ENCODE measurements at places on chromosomes 16 and 17. TPM values are rescaled to one million over a fixed set of nuclear protein-coding genes. Genes with fewer than 3 reads are reported as not detected.
A peak's percentile ranks its signal among the peaks of the same experiment; 100 is the strongest.

DNA sequence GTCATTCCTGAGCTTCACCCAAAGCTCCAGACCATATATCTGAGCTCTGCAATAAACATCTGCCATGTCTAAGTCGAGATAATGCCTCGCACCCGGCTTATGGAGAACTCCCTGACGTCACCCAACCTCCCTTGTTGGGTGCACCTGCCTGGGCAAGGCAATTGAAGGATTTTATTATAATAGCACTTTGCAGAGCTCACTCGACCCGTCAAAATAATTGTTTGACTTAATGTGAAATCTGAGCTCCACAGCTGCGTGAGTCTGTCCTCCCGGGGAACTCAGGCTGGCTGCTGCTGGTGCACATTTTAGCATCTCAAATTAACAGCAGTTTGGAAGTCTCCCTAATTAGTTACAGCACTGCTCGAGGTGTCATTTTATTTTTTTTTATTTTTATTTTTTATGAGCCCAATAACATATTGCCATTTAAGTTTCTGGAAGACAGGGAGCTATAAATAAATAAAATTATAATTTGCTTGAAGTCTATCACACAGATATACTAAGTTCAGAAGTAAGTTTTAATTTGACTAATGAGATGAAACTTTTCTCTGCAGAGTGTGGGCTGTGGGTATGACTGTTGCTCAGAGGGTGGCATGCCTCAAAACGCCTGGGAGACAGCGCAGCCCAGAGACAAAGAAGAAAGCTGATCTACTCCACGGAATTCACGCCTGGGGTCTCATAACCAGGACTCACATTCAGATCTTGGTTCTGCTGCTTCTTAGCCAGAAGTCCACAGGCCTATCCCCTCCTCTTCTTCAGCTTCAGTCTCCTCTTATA is 401.4 kb upstream of the C16orf82 start:
- no peak for DNase-seq

GRCh38 chr16:50627419-50627818 is 53.7 kb downstream of the SNX20 start:
- DNase-seq, result peak; percentile 71

GRCh38 chr16:80025236-80025635 is 424.7 kb upstream of the MAF start:
- peak; percentile 55 for DNase-seq

- DNase-seq, result peak; percentile 88
Observed at GRCh38 chr16:77579351-77579891, 142.9 kb upstream of the NUDT7 start.

DNA sequence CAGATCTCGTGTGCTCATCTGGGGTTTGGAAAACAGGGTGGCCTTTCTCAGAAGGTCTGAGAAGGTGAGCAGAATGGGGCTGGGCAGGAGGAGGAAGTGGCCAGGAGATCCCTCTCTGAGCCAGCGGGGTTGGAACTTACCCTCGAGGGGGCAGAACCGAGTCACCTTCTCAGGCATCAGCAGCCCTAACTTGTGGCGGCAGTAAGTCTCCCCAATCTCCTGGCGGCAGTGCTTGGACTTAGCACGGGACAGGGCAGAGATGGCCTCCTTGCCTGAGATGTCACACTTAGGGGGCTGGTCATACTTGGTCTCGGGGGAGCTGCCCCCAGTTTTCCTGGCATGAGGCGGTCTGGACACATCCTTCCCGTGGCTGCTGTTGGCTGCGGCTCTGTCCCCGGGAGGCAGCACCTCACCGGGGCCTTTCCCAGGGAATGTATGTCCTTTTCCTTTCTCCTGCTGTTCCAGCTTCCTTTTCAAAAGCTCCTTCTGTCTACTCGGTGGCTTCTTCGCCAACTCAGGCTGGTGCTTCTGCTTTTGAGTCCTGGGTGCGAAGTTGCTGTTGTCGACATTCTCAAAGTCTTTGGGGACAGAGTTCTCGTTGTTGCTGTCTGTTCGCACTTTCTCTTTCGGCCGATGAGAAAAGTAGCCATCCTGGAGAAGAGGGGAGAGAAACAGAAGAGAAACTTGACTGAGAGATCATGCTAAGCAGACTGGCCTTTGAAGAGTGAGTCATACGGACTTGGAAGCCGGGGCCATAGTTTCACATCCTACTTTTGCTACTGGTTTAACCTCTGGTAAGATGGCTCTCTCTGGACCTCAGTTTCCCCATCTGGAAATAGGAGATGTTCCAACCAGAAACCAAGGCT is 211.7 kb downstream of the XYLT1 start:
- DNase-seq, result no peak

DNA sequence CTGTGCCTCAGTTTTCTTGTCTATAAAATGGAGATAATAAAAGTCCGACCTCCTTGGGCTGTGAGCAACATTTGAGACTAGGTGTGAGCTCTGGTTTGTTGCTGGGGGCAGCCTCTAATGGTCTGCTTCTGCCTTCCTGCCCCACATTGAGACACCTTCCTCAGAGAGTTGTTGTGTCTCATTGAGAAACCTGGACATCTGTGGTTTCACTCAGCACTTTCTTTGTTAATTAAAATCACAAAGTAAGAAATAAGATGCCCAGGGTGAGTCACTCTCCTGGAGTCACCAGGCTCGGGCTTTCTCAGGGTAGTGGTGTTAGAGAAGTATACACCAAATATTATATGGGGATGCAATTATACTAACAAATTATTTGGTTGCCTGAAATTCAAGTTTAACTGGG is 389.2 kb upstream of the SALL1 start:
- no peak for DNase-seq

DNA sequence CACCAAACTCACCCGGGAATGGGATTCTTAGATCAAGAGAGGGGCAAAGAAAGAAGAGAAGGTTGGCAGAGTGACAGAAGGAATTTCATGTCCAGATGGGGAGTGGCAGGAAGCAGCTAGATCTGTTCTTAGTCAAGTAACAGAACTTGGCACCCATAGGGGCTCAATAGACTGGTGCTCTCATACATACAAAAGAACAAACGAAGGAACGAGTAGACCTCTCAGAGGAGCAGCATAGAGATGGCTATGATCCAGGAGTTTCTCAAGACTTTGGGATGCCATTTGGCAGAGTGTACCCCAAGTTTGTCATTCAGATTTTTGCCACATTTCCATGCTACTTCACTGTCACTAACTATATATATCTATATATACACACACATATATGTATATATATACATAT is 47.9 kb downstream of the GINS3 start:
- no peak for DNase-seq

GRCh38 chr17:34243364-34244320 is 11.4 kb upstream of the CCL2 start:
- DNase-seq, result no peak

DNA sequence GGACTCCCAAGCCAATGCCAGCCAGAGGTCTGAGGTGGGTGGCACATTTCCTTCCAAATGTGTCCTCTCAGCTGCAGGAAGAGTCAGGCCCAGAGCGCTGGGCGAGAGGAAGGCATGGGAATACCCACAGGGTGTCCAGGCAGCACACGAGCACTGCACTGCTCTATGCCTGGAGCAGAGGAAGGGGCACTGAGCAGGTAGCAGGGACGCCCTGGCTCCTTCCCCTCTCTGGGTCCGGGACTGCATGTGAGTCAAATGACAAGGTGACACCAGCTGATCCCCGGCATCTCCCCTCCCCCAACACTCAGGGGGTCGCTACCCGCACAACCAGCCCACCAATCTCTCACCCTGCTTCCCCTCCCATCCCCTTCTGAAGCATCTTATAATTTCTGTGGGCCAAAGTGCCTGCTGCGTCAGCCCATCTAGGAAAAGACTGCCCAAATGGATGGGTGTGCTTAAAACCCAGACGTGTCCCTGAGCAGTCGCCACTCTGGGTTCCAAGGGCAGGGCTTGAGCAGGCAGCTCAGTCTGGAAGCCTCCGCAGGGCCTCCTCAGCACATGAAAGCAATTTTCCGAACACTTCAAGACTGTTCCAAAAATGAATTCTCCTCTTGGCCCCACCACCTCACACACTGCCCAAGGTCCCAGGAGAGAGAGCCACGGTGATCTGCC is 12.0 kb upstream of the BCAR1 start:
- no peak for DNase-seq

- peak; percentile 50 for DNase-seq
Observed at GRCh38 chr17:75844530-75845057, 390 bp upstream of the UNC13D start.

GRCh38 chr17:43911904-43912303 is 4.6 kb upstream of the MPP2 start:
- no peak for DNase-seq

SDK2 gene
- 7.2 TPM for total RNA-seq

SGCA gene
- 5.0 TPM for total RNA-seq

TMEM114 gene
- not detected for total RNA-seq

RTN4RL1 gene
- total RNA-seq, result 7.3 TPM

CDK5R1 gene
- 2.2 TPM for total RNA-seq

CCL16 gene
- not detected for total RNA-seq

All from lung (tissue), 17 donors.